ENCODE measurements at places on chromosomes 13 and 19. TPM values are rescaled to one million over a fixed set of nuclear protein-coding genes. Genes with fewer than 3 reads are reported as not detected.

Gene ADGRE1
- 0.80 TPM for polyA plus RNA-seq

Gene KIR2DL4
- polyA plus RNA-seq = not detected

Gene ZNF528
- 29.0 TPM for polyA plus RNA-seq

Gene ZBTB32
- polyA plus RNA-seq = not detected

Gene CNMD
- not detected for polyA plus RNA-seq

Gene HAUS8
- polyA plus RNA-seq = 4.1 TPM

Gene DMKN
- 58.3 TPM for polyA plus RNA-seq

Gene PLVAP
- polyA plus RNA-seq = 15.0 TPM

Gene GPALPP1
- 17.3 TPM for polyA plus RNA-seq

Gene PROZ
- polyA plus RNA-seq = not detected

Gene MBD3L2
- polyA plus RNA-seq = not detected

Gene KLF2
- 48.3 TPM for polyA plus RNA-seq

Gene ZNF626
- 15.3 TPM for polyA plus RNA-seq

Gene SLC10A2
- polyA plus RNA-seq = not detected

Gene EDNRB
- 4.9 TPM for polyA plus RNA-seq

Gene REXO1
- 4.8 TPM for polyA plus RNA-seq

Gene CABP5
- polyA plus RNA-seq = not detected

Measured in ovary (tissue), 10 donors.